ENCODE measurements at places on chromosomes 3 and 15. TPM values are rescaled to one million over a fixed set of nuclear protein-coding genes. Genes with fewer than 3 reads are reported as not detected.

BMF gene
- total RNA-seq, result 9.3 TPM

MUC20 gene
- 2.7 TPM for total RNA-seq

- H3K4me3 ChIP-seq, result no peak overlapping the region
- H3K27me3 ChIP-seq, result no peaks in the 10 kb centered on the region
- H3K36me3 ChIP-seq, result no peaks in the 10 kb centered on the region
- peak overlapping the region; percentile 14 for H3K27ac ChIP-seq
These were observed 207.5 kb upstream of the ADAMTS9 start for GRCh38 chr3:64895106-64895990.

CYP11A1 gene
- total RNA-seq, result 4.6 TPM

- no peaks in the 10 kb centered on the region for H3K27me3 ChIP-seq
- no peak for DNase-seq
- H3K27ac ChIP-seq, result no peak overlapping the region
- no peaks in the 10 kb centered on the region for H3K4me1 ChIP-seq
- H3K4me3 ChIP-seq, result no peak overlapping the region
These were observed 111.3 kb upstream of the PRR20G start for GRCh38 chr3:127399154-127399553.

COLQ gene
- total RNA-seq, result 1.8 TPM

- H3K27me3 ChIP-seq, result no peaks in the 10 kb centered on the region
- no peaks in the 10 kb centered on the region for H3K4me1 ChIP-seq
- H3K36me3 ChIP-seq, result no peaks in the 10 kb centered on the region
These were observed 291.8 kb upstream of the GBE1 start for GRCh38 chr3:82053236-82053635.

GRCh38 chr15:52382647-52383046 lies 87.0 kb upstream of the MYO5C start:
- H3K27ac ChIP-seq, result no peak overlapping the region
- no peaks in the 10 kb centered on the region for H3K27me3 ChIP-seq
- no peak overlapping the region for H3K4me3 ChIP-seq
- DNase-seq, result no peak

CNTN4 gene
- total RNA-seq, result 16.7 TPM

GRCh38 chr3:50637011-50637410 lies 20.1 kb downstream of the MAPKAPK3 start:
- DNase-seq, result no peak
- no peaks in the 10 kb centered on the region for H3K36me3 ChIP-seq
- peaks cover 7% of the 10 kb centered on the region for H3K4me1 ChIP-seq
- no peak overlapping the region for H3K27ac ChIP-seq
- H3K4me3 ChIP-seq, result no peak overlapping the region
- H3K27me3 ChIP-seq, result no peaks in the 10 kb centered on the region

ISL2 gene
- total RNA-seq, result 0.29 TPM

DNA sequence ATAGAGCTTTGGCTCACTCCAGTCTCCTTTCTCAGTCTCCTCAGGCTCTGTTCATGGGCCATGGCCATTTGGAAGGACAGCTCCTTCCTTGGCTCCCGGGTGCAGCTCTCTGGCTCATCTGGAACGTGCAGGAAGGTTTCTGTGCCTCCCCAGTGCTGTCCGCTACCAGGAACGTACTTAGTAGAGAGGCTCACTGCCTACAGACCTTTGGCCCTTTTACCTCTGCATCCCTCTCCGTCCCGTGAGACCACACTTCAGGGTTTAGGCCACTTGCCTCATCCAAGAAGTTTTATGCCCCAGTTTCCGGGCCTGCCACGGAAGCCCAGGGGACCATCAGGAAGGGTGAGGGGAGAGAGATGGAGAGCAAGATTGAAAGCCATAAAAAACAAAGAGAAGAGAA lies 20.9 kb downstream of the GRK7 start:
- no peak for DNase-seq
- no peaks in the 10 kb centered on the region for H3K4me1 ChIP-seq
- no peak overlapping the region for H3K27ac ChIP-seq
- no peaks in the 10 kb centered on the region for H3K27me3 ChIP-seq

CDCP1 gene
- total RNA-seq, result 8.5 TPM

GRCh38 chr15:38042707-38043445 lies 108.4 kb downstream of the TMCO5A start:
- H3K27me3 ChIP-seq, result no peaks in the 10 kb centered on the region
- H3K4me1 ChIP-seq, result no peaks in the 10 kb centered on the region
- no peak overlapping the region for H3K4me3 ChIP-seq
- no peaks in the 10 kb centered on the region for H3K36me3 ChIP-seq

DNA sequence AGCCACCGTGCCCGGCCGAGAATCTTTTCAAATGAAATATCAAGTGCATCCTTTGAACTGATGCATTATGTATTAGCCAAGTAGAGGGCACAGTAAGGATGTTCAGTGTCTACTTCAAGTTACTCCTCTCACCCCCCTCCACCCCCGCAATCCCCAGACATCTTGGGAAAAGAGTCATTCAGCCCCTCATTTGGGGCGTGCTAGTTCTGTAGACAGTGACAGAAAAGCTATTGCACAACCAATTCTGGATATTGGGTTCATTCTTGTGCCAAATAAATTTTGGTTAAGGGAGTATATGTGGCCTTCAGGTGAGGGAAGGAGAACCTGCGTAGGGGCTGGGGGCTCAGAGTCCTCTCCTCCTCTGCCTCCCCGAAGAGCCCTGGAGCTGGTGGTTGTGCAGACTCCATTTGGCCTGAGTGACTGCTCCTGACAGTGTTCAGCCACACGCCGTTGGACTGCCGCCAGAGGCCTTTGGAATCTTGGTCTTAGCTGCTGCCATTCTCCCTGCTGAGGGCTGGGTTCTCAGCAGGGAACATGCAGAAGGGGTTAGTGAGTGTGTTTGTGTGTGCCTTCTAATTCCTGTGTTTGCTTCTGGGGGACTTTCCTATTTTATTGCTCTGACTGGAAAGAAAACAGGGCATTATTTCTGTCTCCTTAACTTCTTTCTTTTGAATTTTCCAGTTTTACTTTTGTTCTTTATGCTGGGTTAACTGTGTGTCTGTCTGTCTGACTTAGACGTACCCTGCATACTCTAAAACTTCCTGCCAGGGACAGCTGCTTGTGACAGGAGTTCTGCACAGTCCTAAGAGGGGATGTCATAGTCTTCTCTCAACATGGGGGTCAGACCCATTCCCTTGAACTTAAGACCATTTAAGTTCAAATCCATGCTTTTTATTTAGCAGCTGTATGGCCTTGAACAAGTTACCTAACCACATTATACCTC lies 21.0 kb downstream of the RARB start:
- H3K27ac ChIP-seq, result peak overlapping the region; percentile 33
- H3K36me3 ChIP-seq, result no peaks in the 10 kb centered on the region
- peak; percentile 68 for DNase-seq
- no peaks in the 10 kb centered on the region for H3K27me3 ChIP-seq
- H3K4me1 ChIP-seq, result peaks cover 9% of the 10 kb centered on the region

- H3K36me3 ChIP-seq, result no peaks in the 10 kb centered on the region
- H3K4me3 ChIP-seq, result no peak overlapping the region
- no peak overlapping the region for H3K27ac ChIP-seq
- no peak for DNase-seq
- H3K4me1 ChIP-seq, result no peaks in the 10 kb centered on the region
These were observed 105.6 kb upstream of the NECTIN3 start for GRCh38 chr3:110965976-110966375.

GRCh38 chr3:182711261-182711683 lies 82.0 kb upstream of the ATP11B start:
- DNase-seq, result no peak
- H3K4me3 ChIP-seq, result no peak overlapping the region
- no peak overlapping the region for H3K27ac ChIP-seq

CLRN1 gene
- total RNA-seq, result not detected

GRCh38 chr15:42050484-42051255 lies 29.8 kb upstream of the PLA2G4E start:
- H3K27ac ChIP-seq, result no peak overlapping the region
- H3K27me3 ChIP-seq, result no peaks in the 10 kb centered on the region
- no peak overlapping the region for H3K4me3 ChIP-seq
- no peaks in the 10 kb centered on the region for H3K36me3 ChIP-seq
- no peaks in the 10 kb centered on the region for H3K4me1 ChIP-seq

TMC3 gene
- total RNA-seq, result 1.6 TPM

DNA sequence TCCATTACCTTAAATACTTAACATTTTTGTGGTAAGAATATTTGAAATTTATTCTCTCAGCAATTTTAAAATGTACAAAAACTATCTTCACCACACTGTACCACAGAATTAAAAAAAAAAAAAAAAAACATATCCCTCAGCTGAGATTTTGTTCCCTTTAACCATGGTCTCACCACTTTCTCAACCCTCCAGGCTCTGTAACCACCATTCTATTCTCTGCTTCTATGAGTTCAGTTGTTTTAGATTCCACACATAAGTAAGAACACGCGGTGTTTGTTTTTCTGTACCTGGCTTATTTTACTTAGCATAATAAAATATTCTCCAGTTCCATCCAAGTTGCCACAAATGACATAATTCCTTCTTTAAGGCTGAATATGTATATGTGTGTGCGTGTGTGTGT lies 41.5 kb downstream of the CSNK1G1 start:
- no peaks in the 10 kb centered on the region for H3K4me1 ChIP-seq
- no peak overlapping the region for H3K4me3 ChIP-seq
- H3K36me3 ChIP-seq, result no peaks in the 10 kb centered on the region
- no peaks in the 10 kb centered on the region for H3K27me3 ChIP-seq

DNA sequence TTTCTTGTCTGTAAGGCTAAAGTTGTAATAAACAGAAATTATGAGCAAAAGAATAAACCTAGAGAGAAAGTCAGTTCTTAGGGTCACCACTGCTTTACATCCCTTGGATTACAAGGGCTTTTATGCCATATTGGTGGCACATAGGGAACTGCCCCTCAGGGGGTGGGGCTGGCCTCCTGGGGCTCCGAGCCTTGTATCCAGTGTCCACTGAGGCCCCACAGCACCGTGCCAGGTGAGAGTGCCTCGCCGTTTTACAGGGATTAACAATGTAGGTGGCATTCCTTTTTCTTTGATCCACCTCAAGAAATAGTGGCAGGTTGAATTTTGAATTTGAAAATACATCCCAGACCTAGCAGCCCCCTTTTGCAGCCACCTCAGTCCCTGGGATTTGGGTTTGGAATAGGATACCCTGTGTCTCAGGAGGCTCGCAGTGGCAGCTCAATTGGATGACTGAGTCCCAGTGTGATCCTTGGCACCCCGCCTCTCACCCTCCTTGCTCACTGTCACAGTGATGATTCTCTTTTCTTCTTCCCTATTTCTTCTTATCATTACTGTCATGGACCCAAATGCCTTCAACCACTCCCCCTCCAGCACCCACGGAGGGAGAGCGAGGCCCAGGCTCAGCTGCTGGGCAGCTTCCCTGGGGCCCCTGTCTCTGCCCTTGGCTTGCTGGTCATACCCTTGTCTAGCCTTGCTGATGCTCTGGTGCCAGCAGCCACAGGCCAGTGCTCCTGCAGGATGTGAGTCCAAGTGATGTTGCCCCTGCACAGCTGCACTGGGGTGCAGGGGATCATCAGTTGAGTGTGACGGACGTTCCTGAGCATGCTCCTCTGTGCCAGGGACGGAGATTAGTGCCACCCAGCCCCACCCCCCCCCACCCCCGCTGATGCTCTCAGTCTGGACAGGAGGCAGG lies 137.9 kb downstream of the DNAJB8 start:
- no peak overlapping the region for H3K4me3 ChIP-seq
- H3K4me1 ChIP-seq, result no peaks in the 10 kb centered on the region
- no peaks in the 10 kb centered on the region for H3K36me3 ChIP-seq
- no peaks in the 10 kb centered on the region for H3K27me3 ChIP-seq
- no peak overlapping the region for H3K27ac ChIP-seq

DNA sequence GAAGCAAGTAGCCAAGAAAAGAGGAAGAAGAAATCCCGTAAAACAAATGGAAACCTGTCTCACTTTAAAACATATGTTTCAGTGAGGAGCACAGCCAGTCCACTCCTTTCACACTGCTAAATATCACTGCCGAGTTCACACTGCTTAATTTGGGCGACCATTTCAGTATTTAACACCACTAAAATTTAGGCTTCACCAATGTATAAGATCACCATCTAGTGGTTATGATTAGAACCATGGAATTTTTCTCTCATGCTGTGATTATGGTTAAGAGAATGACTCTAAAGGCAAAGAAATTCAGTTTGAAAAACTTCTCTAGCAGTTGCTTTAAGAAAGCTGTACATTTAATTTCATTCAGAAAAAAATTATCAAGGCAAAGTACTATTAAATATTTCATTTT lies 16.6 kb downstream of the SLC4A7 start:
- no peak for DNase-seq
- H3K27me3 ChIP-seq, result no peaks in the 10 kb centered on the region
- H3K4me3 ChIP-seq, result no peak overlapping the region
- no peaks in the 10 kb centered on the region for H3K4me1 ChIP-seq
- H3K27ac ChIP-seq, result no peak overlapping the region

- H3K4me1 ChIP-seq, result no peaks in the 10 kb centered on the region
- no peak overlapping the region for H3K4me3 ChIP-seq
- no peak for DNase-seq
- no peaks in the 10 kb centered on the region for H3K27me3 ChIP-seq
These were observed 54.6 kb upstream of the SEC13 start for GRCh38 chr3:10375296-10376053.

ACKR4 gene
- total RNA-seq, result 1.6 TPM

TUSC7 gene
- total RNA-seq, result not detected

GRCh38 chr3:133514418-133514817 lies 59.1 kb upstream of the CDV3 start:
- no peak for DNase-seq
- no peaks in the 10 kb centered on the region for H3K36me3 ChIP-seq

CATSPER2 gene
- total RNA-seq, result 6.6 TPM

GRCh38 chr15:65827065-65827464 lies 35.0 kb upstream of the DENND4A start:
- no peaks in the 10 kb centered on the region for H3K36me3 ChIP-seq
- no peaks in the 10 kb centered on the region for H3K4me1 ChIP-seq
- H3K4me3 ChIP-seq, result no peak overlapping the region
- DNase-seq, result no peak

GRCh38 chr3:126126811-126127431 lies 43.0 kb upstream of the SLC41A3 start:
- DNase-seq, result no peak
- H3K27ac ChIP-seq, result no peak overlapping the region

DNA sequence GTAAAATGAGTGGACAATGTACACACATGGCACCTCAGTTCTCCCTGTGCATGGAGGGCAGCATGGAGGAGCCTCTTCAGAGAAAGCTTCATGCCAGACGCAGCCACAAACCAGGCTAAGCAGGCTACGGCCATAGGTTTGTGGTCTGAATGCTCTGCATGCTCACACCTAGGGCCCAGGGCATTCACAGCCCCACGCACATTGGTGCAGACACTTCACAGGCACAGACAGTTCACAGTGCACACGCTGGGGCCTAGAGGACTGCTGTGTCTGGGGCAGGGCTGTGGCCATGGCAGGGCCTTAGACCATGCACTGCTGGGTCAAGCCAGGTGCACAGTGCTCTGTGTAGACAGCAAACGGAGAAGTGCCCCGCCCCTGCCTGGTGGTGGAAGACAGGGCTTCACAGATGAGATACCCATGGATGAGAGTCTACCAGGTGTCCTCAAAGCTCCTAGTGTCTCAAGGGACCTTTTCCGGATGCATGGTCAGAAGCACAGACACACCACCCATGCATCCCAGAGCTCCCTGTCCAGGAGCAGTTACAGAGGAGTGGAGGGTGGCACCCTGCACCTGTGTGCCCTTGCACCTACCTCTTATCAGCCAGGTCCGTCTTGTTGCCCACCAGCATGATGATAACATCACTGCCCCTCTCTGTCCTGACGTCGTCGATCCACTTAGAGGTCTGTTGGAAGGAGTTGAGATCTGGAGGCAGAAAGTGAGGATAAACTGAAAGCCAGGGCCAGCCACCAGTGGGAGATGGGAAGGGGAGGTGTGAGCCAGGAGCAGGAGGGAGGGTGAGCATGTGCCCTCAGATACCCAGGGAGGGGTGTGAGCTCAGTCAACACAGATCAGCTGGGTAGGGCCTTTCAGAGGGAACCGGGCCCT lies 33.5 kb downstream of the SRPRB start:
- DNase-seq, result no peak
- H3K4me3 ChIP-seq, result no peak overlapping the region
- H3K27me3 ChIP-seq, result no peaks in the 10 kb centered on the region
- H3K27ac ChIP-seq, result no peak overlapping the region

ATP8B4 gene
- total RNA-seq, result 7.9 TPM
